ENCODE measurements at places on chromosomes 6 and 20.

DNA sequence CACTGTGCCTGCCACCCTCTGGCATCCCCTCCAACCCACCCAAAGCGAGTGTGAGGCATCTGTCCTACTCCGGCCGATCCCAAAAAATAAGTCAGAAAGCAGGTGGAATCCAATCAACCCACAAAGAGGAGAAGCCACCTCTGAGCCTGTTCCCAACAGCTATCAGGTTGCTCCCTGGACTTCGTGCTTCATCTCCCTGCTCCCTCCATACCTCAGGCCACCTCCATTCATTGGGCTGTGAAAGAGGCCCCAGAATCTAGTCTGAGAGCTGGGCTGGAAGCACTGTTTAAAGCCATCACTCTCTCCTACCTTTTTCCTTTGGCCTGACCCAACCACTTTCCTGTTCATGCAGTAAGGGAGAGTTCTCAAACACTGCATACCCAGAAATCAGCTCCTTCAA lies 106.1 kb downstream of the ZMYND8 start:
- DNase-seq: no peak

DNA sequence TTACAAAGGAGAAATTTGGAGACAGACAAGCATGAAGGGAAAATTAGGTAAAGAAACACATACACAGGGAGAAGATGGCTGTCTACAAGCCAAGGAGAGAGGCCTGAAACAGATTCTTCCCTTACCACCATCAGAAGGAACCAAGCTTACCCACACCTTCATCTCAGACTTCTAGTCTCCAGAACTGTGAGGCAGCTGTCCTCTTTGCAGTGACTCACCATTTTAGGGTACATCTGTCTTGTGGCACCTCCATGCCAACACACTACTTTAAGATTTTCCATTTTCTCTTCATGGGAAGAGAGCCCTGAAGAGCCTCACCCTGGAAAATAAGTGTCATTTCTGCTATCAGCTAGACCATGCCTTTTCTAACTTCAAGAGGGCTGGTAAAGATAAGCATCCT lies 369.3 kb downstream of the FRK start:
- DNase-seq: no peak

GRCh38 chr6:25590986-25591385 lies 61.0 kb upstream of the SCGN start:
- no peak for DNase-seq

DNA sequence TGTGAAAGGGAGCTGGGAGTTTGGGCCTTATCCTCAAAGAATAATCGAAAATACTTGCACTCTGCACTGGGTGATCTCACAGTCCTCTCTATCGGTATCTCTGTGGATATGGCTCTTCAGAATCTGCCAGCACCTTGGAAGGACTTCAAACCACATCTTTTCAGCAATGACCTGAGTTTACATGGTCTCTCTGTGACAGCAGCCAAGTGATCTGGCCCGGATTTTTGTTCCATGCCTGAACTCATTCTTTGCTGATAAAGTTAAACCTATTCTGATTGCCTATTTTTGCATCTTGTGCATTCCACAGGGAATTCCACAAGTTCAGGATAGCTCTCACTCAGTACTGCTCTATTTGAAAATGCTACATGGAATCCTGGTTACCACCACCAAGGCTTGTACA lies 98.9 kb downstream of the HDGFL1 start:
- no peak for DNase-seq

- no peak for DNase-seq
Observed at GRCh38 chr6:7558781-7559180, 17.3 kb downstream of the DSP start.

All from NCI-H526 (cell line).